ENCODE measurements at places on chromosomes 5 and 9.

DNA sequence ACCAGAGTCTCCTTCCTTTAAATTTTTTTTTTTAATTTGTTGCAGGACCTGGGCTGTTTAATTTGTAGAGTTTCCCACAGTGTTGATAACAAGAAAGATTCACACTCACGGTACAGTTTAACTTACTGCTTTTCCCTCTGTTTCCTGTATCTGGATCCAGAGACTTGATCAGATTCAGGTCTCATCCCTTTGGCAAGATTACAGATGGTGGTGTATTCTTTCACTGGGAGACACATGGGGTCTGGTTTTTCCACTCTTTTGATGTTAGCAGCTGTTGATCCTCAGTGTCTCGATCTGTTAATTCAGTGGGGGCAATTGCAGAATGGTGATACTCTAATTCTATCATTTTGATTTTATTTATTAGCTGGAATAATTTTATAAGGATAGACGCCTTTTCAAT, 75.4 kb upstream of the TNFAIP8 start:
- no peak for DNase-seq

- DNase-seq = no peak
These were observed 94.5 kb downstream of the OSMR start for GRCh38 chr5:38940230-38940858.

GRCh38 chr9:129853614-129854013, 18.4 kb downstream of the USP20 start:
- DNase-seq = no peak

GRCh38 chr5:177487975-177488374, 9.4 kb downstream of the PDLIM7 start:
- DNase-seq = peak; percentile 49

DNA sequence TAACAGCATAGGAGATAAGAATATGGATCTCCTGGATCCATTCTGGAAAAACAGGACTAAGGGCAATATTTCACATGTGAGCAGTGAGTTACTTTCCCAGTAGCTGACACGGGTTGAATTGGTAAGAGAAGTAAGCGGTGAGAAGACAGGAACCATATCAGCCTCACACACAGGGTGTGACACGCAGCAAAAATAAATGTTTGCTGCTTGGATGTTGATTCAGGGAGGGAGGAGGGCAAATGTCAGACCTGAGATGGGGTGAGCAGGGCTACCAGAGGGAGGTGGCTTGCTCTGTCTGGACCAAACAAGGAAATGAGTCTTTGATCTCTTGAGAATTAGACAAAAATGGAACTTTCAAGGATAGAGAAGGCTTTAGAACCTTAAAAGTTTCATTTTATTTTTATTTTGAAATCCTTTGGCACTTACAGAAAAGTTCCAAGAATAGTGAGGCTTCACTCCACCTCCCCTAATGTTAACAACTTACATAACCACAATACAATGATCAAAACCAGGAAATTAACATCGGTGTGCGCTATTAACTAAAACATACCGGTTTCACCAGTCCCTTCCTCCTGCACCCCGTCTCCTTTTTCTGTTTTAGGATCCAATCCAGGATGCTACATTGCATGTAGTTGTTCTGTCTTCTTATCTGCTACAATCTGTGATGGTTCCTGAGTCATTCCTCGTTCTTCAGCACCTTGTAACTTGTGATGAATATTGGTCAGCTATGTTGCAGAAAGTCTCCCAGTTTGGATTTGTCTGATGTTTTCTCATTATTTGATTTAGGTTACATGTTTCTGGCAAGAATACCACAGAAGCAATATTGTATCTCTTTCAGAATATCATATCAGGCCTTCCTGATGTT, 20.5 kb upstream of the ARHGEF28 start:
- no peak for DNase-seq

DNA sequence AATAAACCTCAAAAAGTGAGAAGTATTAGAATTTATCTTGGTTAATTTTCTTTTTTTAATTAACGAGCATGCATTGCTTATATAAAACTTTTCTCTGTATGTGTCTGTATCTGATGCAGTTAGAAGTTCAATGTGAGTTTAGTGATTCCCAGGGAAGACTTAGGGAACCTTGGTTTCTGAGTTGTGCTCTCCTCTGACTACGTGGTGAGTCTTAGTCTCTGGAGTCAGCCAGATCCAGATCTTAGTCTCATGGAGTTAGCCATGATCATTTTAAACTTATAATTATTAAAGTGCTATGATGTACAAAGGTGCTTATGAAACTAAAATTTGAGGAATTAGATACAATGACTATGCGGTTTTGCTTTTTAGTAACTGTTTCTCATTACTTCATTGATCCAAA, 285.3 kb upstream of the DMRT1 start:
- DNase-seq = no peak

All from common myeloid progenitor, CD34-positive (primary cell).